CD4-positive, CD25-positive, alpha-beta regulatory T cell (primary cell): ENCODE measurements at places on chromosomes 13 and 19. TPM values are rescaled to one million over a fixed set of nuclear protein-coding genes. Genes with fewer than 3 reads are reported as not detected.

DNA sequence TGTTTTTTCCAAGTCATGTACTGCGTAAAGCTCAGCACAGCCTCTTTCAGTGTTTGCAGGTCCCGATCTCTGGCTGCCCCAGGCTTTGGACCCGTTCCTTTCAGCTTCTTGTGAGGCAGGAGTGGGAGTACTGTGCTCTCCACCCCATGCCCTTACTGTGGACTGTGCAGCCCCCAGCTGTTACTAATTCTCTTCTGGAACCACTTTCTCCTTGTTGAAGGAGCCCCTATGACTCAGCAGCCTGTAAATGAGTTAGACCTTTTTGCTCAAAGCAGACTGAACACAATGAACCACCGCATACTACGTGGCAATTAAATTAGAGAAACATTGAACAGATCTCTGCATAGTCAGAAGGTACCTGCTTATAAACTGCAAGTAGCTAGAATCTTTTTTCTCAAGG lies 39.0 kb downstream of the SERTM1 start:
- DNase-seq = no peak
- H3K4me3 ChIP-seq = no peak overlapping the region
- H3K36me3 ChIP-seq = no peaks in the 10 kb centered on the region

- no peak overlapping the region for H3K27ac ChIP-seq
- no peaks in the 10 kb centered on the region for H3K4me1 ChIP-seq
- no peak for DNase-seq
- no peaks in the 10 kb centered on the region for H3K27me3 ChIP-seq
Observed at GRCh38 chr13:66532845-66533244, 697.3 kb downstream of the PCDH9 start.

DNA sequence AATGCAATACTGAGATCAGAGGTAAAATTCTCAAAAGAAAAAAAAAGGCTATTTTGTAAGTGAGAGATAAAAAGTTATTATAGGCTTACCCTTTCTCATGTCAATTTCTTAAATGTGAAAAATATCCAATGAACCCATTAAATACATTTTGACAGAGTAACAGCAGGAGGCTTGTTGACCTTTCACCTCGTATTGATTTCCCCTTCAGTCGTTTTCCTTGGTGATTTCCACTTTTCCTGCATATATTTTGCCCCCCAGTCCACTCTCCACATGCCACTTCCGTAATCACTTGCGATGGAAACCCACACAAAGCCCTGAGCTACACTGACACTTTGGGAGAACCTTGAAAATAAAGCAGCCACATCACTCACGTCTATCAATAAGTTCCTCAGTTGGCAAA lies 248.1 kb upstream of the OBI1 start:
- no peaks in the 10 kb centered on the region for H3K36me3 ChIP-seq
- no peak overlapping the region for H3K27ac ChIP-seq
- no peak overlapping the region for H3K4me3 ChIP-seq
- H3K27me3 ChIP-seq = no peaks in the 10 kb centered on the region
- no peak for DNase-seq

DNA sequence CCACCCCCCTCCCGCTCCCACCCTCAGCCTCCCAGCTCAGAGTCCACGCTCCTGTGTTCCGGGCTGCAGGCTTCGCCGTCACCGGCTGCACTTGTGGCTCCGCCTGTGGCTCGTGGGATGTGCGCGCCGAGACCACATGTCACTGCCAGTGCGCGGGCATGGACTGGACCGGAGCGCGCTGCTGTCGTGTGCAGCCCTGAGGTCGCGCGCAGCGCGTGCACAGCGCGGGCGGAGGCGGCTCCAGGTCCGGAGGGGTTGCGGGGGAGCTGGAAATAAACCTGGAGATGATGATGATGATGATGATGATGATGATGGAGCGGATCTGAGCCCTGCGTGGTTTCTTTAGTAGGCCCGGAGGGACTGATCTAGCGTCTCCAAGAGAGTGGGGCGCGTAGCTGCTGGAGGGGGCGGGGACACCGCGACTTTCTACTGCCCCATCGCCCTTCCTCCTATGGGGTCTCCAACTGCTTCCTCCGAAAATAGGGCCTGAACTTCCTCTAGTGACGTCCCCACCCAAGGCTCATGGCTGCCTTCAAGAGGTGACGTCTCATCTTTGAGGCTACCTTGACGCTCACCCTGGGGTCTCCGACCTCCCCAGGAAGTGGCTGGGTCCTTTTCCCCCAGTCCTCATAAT lies 1.4 kb downstream of the RETN start:
- H3K27ac ChIP-seq = no peak overlapping the region
- DNase-seq = peak; percentile 39
- H3K36me3 ChIP-seq = no peaks in the 10 kb centered on the region
- no peak overlapping the region for H3K4me3 ChIP-seq
- H3K27me3 ChIP-seq = no peaks in the 10 kb centered on the region

DNA sequence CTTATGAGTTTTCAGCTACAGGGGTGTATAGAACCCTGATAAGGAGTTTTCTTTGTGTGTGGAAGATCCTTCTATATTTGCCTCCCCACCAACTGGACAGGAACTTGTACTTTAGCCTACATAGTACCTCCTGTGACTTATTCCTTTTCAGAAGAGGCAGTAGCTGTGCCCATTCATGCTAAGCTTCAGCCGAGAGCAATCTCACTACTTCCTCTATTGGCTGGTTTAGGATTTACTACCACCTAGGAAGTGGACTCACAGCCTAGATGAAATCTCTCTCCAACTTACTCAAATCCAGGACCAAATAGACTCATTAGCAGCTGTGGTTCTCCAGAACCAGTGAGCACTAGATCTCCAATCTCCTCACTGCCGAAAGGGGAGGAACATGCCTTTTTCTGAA lies 2.3 kb upstream of the REX1BD start:
- H3K27ac ChIP-seq = no peak overlapping the region
- H3K4me3 ChIP-seq = no peak overlapping the region
- H3K36me3 ChIP-seq = peaks cover 6% of the 10 kb centered on the region

DNA sequence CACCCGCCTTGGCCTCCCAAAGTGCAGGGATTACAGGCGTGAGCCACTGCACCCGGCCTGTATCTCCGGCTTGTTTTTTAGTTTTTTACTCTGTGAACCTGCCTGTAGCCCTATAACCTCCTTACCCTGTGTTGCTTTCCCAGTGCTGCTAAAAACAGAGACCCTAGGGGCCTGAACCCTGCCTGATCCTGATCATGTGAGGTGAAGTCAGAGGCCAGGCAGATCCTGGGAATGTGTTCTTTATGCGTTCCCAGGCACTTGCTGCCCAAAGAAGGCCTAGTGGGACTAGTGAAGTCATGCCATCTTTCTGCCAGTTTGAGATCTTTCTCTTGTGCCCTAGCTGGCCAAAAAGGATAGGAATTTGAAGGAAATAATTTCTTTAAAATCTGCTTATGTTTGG lies 4.6 kb downstream of the UBA2 start:
- no peaks in the 10 kb centered on the region for H3K27me3 ChIP-seq
- H3K36me3 ChIP-seq = peaks cover 41% of the 10 kb centered on the region
- no peak overlapping the region for H3K4me3 ChIP-seq
- no peak for DNase-seq
- peaks cover 33% of the 10 kb centered on the region for H3K4me1 ChIP-seq

DNA sequence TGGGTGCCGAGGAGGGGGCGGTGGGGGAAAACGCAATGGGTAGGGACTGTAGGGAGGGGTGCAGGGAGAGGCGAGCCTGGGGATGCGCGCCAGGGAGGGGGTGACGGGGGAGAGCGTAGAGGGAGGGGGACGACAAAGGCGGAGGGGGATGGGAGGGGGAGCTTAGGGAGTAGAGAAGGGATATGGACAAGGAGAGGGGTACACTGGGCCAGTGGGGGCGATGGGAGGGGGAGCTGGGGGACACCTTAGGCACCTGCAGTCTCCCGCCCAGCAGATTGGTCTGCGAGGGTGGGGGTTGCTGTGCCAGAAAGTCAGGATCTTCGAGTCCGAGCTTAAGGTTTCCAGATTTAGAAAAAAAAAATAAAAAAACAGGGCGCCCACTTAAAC lies 15.7 kb downstream of the CCDC124 start:
- H3K4me1 ChIP-seq = peaks cover 57% of the 10 kb centered on the region
- H3K4me3 ChIP-seq = no peak overlapping the region
- H3K36me3 ChIP-seq = no peaks in the 10 kb centered on the region

DNA sequence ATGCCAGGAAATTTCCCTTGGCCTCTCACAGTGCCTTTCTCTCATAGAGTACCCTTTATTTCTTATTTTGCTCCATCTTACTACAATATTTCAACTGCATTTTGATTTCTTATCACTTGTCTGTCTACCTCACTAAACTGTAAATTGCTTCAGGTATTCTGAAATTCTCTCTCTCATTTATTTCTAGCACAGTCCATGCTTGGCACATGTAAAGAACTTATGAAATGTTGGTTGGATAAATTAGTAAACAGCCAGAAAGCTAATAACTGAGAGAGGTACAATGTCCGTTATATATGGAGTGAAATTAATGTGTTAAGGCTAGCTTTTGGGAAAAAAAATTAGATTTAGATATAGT lies 138.3 kb upstream of the RFC3 start:
- H3K4me1 ChIP-seq = peaks cover 9% of the 10 kb centered on the region
- H3K27me3 ChIP-seq = no peaks in the 10 kb centered on the region

DNA sequence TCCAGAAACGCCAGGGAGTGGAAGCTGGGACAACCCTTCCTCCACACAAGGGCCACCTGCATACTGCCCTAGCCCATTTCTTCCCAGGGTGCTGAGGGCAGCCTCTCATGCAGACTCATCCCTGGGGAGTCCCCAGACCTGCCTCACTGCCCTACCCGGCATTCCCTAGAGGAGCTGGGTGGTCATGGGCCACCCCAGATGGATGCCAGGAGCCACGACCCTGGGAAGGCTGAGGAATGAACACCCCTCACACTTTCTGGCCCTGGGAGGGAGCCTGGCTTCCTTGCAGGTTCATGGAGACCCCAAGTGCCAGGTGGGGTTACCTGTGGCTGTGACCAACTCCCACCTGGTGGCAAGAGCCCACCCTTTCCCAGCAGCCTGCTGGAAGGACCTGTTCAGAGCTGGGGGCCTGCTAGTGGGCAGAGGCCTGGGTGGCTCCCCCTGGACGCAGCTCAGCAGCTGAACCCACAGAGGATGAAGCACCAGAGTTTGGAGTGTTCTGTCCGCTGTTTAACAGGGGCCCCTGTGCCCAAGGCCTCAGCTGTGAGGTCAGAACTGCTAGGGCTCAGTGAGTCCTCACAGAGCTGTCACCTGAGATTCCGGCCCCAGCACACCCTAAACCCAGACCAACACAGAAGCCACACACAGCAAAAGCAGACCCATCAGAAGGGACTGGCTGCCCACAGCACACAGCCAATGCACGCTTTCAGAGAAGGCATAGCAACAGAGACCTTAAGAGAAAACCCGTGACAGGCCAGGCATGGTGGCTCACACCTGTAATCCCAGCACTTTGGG lies 6.6 kb downstream of the ACP4 start:
- no peak overlapping the region for H3K4me3 ChIP-seq
- no peak for DNase-seq
- no peaks in the 10 kb centered on the region for H3K27me3 ChIP-seq
- no peak overlapping the region for H3K27ac ChIP-seq
- H3K4me1 ChIP-seq = peaks cover 4% of the 10 kb centered on the region

DNA sequence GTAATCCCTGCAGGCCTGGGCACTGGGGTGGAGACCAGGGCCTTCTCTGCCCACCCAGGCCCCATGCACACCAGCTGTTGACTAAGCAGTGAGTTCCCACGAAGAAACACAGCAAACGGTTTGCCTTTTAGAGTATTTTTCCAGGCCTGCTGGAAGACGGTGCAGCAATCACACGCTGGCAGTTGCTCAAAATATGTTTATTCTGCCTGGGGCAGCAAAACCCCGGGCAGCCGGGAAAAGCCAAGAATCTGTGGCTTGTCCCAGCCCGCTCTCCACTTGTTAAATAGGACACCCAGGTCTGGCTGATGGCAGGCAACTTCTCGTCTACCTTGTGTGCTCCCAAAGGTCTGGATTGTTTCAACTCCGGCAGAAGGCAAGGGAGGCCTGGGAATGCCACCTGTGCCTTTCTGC lies 40.8 kb downstream of the GGACT start:
- H3K4me3 ChIP-seq = no peak overlapping the region
- H3K27ac ChIP-seq = no peak overlapping the region
- DNase-seq = no peak
- H3K4me1 ChIP-seq = no peaks in the 10 kb centered on the region
- no peaks in the 10 kb centered on the region for H3K27me3 ChIP-seq

- H3K4me3 ChIP-seq = no peak overlapping the region
- no peak for DNase-seq
- H3K36me3 ChIP-seq = no peaks in the 10 kb centered on the region
- H3K27me3 ChIP-seq = peaks cover 2% of the 10 kb centered on the region
Observed at GRCh38 chr19:28980236-28980868, 232.6 kb downstream of the UQCRFS1 start.

- H3K4me1 ChIP-seq = peaks cover 53% of the 10 kb centered on the region
- no peaks in the 10 kb centered on the region for H3K27me3 ChIP-seq
- no peak overlapping the region for H3K4me3 ChIP-seq
- peaks cover 31% of the 10 kb centered on the region for H3K36me3 ChIP-seq
- no peak overlapping the region for H3K27ac ChIP-seq
Observed at GRCh38 chr19:15412832-15413231, 6.0 kb downstream of the AKAP8L start.

- H3K27me3 ChIP-seq = no peaks in the 10 kb centered on the region
- H3K27ac ChIP-seq = no peak overlapping the region
- peaks cover 7% of the 10 kb centered on the region for H3K4me1 ChIP-seq
- no peak for DNase-seq
- H3K4me3 ChIP-seq = no peak overlapping the region
Observed at GRCh38 chr19:14482172-14482941, 7.2 kb upstream of the PTGER1 start.

DNA sequence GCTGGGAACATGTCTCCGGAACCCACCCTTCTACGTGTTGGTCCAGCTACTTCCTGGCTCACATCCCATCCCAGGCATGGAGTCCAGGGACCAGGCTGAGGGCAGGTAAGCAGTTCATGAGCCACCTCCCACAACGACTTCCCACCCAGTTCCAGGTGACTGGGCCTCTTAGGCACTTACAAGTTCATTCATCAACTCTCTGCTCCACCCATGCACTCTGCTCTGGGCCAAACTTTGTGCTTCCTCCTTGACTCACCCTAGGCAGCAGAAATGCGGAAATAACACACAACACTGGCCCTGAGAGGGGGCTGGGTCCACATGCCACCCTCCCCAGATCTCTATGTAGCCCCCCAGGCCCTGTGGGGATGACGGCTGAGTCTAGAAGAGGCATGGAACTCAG lies 20.5 kb downstream of the IQCN start:
- no peaks in the 10 kb centered on the region for H3K27me3 ChIP-seq
- no peak for DNase-seq
- H3K4me3 ChIP-seq = no peak overlapping the region
- no peaks in the 10 kb centered on the region for H3K4me1 ChIP-seq
- H3K36me3 ChIP-seq = no peaks in the 10 kb centered on the region

DNA sequence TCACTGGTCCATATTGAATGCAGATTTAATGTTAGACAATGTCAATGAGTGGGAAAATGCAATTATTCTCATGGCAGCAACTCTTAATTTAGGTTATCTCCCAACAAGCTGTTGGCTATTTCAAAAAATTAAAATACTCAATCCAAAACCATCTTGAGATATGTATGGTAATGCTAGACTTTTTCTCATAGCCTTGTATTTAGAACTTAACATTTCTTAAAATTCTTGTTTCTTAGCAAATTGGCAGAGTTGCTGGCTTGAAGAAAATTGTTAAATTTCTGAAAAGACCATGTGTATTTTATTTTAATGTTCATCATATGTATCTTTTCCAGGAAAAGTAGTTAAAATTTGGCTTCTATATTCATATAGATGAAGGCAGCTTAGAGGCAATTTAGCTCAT lies 1355.1 kb downstream of the PCDH9 start:
- no peak overlapping the region for H3K4me3 ChIP-seq
- no peaks in the 10 kb centered on the region for H3K27me3 ChIP-seq
- no peaks in the 10 kb centered on the region for H3K36me3 ChIP-seq
- DNase-seq = no peak
- H3K4me1 ChIP-seq = no peaks in the 10 kb centered on the region

The RFPL4AL1 gene
- total RNA-seq = not detected

The WDR88 gene
- not detected for total RNA-seq

The RBM42 gene
- 52.3 TPM for total RNA-seq

The BRME1 gene
- total RNA-seq = 1.7 TPM

The PTGIR gene
- 8.6 TPM for total RNA-seq

The SLC7A10 gene
- total RNA-seq = not detected

The PSG1 gene
- total RNA-seq = 0.96 TPM
